ENCODE measurements at places on chromosomes 3 and 15.
A peak's percentile ranks its signal among the peaks of the same experiment; 100 is the strongest.

DNA sequence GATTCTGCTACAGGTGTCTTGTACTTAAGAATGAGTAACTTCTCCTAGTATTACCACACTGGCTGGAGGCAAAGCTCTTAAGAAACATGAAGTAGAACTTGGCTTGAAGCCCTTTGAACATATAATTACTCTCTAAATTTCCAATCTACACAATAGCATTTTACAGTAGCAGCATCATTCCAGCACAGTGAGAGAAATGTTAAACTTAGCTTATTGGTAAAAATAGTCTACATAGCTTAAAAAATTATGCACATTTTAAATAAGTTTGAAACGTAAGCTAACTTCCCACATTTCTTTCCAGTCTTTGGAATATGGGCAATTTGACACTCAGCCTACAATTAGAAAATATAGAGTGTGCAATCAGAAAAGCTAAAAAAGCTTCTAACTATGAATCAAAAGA is 32.8 kb upstream of the TOP2B start:
- no peak overlapping the region for H3K4me3 ChIP-seq
- H3K27me3 ChIP-seq, result no peaks in the 10 kb centered on the region
- no peak overlapping the region for H3K27ac ChIP-seq
- DNase-seq, result no peak
- no peaks in the 10 kb centered on the region for H3K4me1 ChIP-seq
- H3K36me3 ChIP-seq, result no peaks in the 10 kb centered on the region

DNA sequence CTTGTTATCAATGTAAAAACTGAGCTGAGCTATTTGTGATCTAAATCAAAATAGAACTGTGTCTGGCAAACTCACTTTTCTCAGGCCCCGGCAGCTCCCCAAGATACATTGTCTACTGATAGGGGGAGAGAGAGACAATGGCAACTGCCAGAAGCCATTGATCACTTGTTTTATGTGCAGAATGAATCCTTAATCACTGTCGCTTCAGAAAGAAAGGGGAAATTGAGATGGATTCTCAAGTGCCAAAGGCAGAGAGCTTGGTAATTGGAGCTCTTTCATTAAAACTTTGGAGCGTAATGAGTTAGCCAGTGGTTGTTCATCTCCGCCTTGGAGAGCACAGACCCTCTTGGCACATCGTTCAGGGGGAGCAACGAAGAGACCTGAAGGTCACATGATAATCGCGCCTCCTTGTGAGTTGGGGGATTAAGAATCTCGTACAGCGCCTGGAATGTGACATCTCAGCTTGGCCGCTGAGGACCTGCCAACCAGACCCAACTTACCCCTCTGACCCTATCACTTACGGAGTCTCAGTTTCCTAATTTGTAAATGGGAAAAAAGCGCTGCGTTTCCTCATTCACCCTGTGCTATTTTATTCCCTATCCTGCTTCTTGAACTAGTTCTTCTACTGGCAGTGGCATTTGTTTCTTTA is 252.8 kb downstream of the VPS13C start:
- H3K27me3 ChIP-seq, result no peaks in the 10 kb centered on the region
- DNase-seq, result no peak
- peaks cover 4% of the 10 kb centered on the region for H3K4me1 ChIP-seq
- H3K36me3 ChIP-seq, result no peaks in the 10 kb centered on the region

- peaks cover 31% of the 10 kb centered on the region for H3K4me1 ChIP-seq
- H3K27ac ChIP-seq, result peak overlapping the region; percentile 69
- H3K27me3 ChIP-seq, result no peaks in the 10 kb centered on the region
- H3K4me3 ChIP-seq, result no peak overlapping the region
- no peaks in the 10 kb centered on the region for H3K36me3 ChIP-seq
Observed at GRCh38 chr3:197278933-197279332, 19.5 kb downstream of the DLG1 start.

DNA sequence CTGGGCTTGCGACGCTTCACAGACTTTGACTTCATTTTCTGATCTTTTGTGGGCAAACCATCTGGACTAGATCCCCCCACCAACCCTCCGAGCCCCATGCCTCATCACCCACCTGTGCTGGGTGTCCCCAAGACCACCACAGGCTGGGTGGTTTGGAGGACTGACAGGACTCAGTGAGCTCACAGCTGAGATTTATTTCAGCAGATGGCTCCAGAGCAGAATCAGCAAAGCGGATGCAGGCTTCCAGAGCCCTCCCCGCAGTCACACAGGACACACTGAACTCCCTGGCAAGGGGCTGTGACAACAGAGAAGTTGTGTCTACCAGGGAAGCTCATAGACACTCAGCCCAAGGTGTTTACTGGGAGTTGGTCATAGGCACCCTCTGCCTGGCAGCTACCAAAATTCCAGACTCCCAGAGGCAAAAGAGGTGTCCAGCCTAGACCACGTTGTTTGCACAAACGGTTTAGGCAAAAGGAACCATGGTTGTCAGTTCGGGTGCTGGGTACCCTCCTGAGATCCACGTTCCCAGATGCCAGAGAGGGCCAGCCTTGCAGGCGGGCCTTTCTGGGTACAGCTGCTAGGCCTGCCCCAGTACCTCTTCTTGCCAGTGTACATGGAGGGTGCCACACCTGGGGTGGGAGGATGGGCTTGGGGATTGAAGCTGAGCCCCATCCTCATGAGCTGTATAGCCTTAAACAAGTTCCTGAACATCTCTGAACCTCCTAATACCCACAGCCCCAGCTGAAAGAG is 170.3 kb downstream of the NSMCE3 start:
- no peak overlapping the region for H3K27ac ChIP-seq
- no peak for DNase-seq
- H3K36me3 ChIP-seq, result no peaks in the 10 kb centered on the region
- no peak overlapping the region for H3K4me3 ChIP-seq
- H3K4me1 ChIP-seq, result no peaks in the 10 kb centered on the region

DNA sequence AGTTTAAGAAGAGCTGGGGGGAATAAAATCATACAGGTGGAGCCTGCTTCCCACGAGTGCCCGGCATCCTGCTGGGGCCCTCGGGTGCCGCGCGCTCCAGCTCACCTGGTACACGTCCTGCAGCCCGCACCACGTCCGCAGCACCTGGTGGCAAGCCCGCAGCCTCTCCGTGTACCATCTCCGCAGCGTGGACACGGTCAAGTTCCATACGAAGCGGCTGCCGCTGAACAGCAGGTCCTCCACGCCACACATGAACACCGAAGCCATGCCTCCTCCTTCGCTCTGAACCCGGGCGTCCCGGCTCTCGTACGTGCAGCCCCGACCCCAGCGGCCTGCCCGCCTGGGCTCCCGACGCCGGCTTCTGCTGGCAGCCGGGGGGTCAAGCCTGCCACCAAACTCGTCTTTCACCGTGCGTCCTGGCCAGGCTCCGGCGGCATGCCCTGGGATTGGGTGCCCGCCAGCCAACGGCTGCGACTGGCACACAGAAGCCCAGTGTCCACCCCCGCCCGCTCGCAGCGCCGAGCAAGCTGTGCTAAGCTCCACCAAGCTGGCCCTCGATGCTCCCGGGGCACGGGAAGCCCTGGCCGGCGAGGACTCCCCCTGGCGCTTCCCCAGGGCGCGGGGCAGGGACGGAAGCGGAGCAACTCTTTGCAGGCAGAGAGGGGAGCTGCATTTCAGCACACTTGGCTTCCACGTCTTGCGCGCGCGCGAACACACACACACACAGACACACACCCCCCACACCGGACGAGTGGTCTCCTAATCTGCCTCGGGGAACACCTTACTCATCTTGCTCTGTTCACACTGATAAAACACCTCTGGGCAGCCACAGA is at the start of gene FRMD4B:
Gene FRMD4B, minus strand, starts transcription at position 366 of the 833 bp plus-strand sequence. Its CDS starts 99 bp downstream, at position 267.
- peaks cover 12% of the 10 kb centered on the region for H3K4me1 ChIP-seq
- no peaks in the 10 kb centered on the region for H3K27me3 ChIP-seq
- H3K27ac ChIP-seq, result no peak within 1 kb of the TSS
- peak within 1 kb of the TSS; percentile 67 for H3K4me3 ChIP-seq

DNA sequence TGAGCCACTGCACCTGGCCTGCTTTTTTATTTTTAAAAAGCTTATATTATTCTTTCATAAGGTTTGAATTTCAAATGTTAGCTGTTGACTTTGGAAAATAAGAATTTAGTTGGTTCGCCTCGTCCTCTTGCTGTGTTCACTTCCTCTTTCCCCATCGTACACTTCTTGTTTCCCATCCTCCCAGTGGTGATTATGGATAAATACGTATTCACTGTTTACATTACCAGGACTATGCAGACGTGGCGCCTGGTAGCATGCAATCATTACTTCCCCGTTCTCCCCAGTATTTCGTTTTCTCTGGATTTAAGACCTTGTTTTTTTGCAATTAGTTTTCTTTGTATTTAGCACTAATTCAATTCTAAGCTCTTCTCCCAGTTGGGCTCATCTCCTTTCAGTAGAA is 70.1 kb downstream of the LMLN start:
- no peak overlapping the region for H3K4me3 ChIP-seq
- peaks cover 7% of the 10 kb centered on the region for H3K36me3 ChIP-seq
- H3K27me3 ChIP-seq, result no peaks in the 10 kb centered on the region
- H3K4me1 ChIP-seq, result no peaks in the 10 kb centered on the region
- no peak overlapping the region for H3K27ac ChIP-seq
- no peak for DNase-seq

- H3K27me3 ChIP-seq, result no peaks in the 10 kb centered on the region
- DNase-seq, result no peak
- no peaks in the 10 kb centered on the region for H3K36me3 ChIP-seq
- no peak overlapping the region for H3K27ac ChIP-seq
- no peaks in the 10 kb centered on the region for H3K4me1 ChIP-seq
- H3K4me3 ChIP-seq, result no peak overlapping the region
Observed at GRCh38 chr3:132964266-132964665, 73.9 kb upstream of the TMEM108 start.

- H3K4me1 ChIP-seq, result no peaks in the 10 kb centered on the region
- H3K36me3 ChIP-seq, result no peaks in the 10 kb centered on the region
- no peak for DNase-seq
- no peaks in the 10 kb centered on the region for H3K27me3 ChIP-seq
- H3K27ac ChIP-seq, result no peak overlapping the region
Observed at GRCh38 chr3:151708868-151709267, 24.9 kb upstream of the AADACL2 start.

GRCh38 chr3:54549607-54550220 is 378.1 kb downstream of the LRTM1 start:
- H3K36me3 ChIP-seq, result no peaks in the 10 kb centered on the region
- no peak for DNase-seq
- H3K27me3 ChIP-seq, result no peaks in the 10 kb centered on the region
- no peak overlapping the region for H3K27ac ChIP-seq
- no peak overlapping the region for H3K4me3 ChIP-seq

- H3K4me1 ChIP-seq, result peaks cover 41% of the 10 kb centered on the region
- peak; percentile 58 for DNase-seq
- peak overlapping the region; percentile 96 for H3K27ac ChIP-seq
Observed at GRCh38 chr3:136862617-136863322, 762 bp downstream of the NCK1 start.

GRCh38 chr3:59440285-59441028 is 390.6 kb upstream of the CFAP20DC start:
- H3K27ac ChIP-seq, result no peak overlapping the region
- DNase-seq, result no peak
- no peak overlapping the region for H3K4me3 ChIP-seq

DNA sequence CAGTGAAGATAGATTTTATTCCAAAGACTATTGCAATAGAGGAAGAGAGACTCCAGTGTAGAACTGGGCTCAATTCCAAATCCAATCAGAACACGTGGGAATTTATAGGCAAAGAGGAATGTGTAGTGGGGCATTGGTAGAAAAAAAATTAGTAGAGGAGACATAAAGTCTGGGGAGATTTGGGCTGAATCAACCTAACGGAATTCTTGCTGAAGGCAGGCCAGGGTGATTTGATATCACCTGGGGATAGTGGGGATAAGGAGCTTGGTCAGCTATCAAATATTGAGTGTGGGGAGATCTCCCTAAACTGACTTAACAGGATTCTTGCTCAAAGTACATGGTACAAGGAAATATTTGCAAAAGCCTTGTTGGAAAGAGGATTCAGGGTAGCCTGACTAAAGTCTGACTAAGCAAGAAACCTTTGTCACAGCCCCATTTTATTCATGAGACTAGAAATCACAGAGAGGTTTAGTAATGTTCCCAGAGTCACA is 29.6 kb downstream of the SST start:
- H3K36me3 ChIP-seq, result no peaks in the 10 kb centered on the region
- H3K4me1 ChIP-seq, result no peaks in the 10 kb centered on the region
- H3K27ac ChIP-seq, result no peak overlapping the region
- no peaks in the 10 kb centered on the region for H3K27me3 ChIP-seq
- DNase-seq, result no peak
- no peak overlapping the region for H3K4me3 ChIP-seq
